ENCODE measurements at places on chromosomes 12 and 14.
A peak's percentile ranks its signal among the peaks of the same experiment; 100 is the strongest.

DNA sequence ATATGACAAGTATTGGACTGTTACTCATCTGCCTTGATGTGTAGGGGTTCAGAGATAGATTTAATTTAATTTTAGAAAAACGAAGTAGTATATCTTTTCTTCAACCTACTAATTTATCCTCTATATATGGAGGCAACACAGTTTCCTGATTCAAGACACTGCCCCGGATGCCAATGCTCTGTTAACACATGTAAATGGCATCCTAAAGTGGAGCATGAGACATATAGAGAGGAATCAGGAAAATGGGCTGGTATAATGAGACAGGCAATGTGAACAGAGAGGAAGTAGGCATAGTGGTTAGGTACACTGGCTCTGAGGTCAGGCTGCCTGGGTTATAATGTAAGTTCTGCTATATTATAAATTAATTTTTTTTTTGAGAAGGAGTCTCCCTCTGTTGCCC lies 85.6 kb downstream of the OTOGL start:
- no peak for DNase-seq

- no peak for DNase-seq
Measured at GRCh38 chr12:63006536-63006935, 71.6 kb upstream of the PPM1H start.

DNA sequence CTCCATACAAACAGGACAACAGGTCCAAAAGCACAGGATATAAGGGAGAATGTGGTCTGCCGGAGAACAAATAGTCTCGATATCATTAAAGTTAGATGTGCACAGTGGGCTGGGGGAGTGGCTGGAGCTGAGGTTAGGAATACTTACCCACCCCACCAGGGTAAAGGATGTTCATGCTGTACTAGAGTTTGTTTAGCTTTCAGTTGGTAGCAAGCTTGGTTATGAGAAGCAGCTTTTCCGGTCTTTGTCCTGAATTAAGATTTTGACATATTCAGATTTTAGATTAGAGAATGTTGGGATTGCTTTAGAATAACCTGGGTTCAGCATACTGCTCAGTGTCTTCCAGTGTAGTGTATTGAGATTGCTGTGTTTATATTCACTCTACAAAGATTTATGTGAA lies 16.7 kb downstream of the RASSF8 start:
- DNase-seq = no peak

DNA sequence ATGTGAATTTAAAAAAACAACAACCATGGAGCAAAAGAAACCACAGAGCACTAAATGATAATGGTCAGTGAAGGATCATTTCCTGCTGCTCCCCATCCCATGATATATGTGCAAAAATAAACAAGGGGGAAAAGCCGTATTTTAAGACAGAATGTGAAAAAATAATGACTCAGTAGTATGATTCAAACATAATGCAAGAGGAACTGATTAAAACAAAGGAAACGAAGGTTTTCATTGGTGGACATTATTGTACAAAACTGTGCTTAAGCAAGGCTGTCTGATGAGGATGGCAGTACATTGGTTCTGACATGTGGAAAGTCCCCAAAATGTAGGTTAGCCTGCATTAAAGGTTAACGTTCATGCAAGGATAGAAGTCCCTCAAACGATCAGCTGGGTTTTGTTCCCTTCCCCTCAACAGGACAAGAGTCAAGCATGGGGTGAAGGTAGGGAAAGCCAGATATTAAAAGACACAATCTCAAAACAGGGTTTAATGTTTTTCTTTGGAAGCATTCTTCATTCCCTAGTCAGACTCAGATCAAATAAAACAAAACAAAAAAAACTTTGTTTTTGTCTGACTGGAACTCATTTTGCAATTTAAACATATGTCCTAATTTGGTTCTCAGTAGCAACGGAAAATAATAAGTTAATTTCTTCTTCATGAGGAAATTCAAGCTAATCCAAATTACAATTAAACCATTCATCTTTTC lies 26.3 kb upstream of the PTGDR start:
- DNase-seq = no peak

DNA sequence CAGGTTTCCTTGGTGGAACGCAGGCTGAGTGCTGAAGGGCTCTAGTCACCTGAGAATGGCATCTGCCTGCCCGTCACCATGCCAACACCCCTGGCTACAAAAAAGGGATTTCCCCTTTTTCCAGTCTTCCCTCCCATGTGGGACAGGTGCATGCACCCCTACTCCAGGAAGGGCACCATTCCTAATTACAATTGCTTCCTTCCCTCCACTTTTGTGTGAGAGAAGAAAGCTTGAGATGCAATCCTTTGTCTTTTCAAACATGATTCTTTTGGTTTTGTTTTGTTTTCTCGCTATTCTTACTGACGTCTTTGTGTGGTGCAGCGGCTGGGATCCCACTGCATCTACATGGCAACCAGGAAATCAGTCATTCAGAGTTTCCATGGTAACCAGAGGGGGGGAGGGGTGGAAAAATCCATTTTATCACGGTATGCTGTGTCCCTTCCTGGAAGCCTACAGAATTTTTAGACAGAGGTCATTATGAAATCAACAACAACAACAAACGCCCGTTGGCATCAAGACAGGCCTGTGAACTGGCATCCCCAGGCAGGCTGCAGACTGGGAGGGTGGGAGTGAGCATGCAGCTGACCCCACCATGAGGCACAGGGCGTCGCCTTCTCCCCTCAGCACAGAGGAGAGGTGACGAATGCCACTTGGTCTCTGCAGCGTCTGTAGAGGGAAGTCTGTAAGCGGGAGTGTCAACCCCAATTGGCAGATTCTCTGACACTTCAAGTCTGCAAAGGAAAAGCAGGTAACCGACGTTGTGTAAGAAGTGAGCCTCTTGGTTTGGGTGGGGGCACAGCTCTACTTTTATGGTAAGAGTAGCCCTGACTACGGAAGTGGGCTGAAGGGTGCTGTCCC lies 13.6 kb upstream of the GNG2 start:
- DNase-seq = peak; percentile 55

GRCh38 chr12:88371416-88372183 lies 208.7 kb downstream of the KITLG start:
- DNase-seq = no peak

DNA sequence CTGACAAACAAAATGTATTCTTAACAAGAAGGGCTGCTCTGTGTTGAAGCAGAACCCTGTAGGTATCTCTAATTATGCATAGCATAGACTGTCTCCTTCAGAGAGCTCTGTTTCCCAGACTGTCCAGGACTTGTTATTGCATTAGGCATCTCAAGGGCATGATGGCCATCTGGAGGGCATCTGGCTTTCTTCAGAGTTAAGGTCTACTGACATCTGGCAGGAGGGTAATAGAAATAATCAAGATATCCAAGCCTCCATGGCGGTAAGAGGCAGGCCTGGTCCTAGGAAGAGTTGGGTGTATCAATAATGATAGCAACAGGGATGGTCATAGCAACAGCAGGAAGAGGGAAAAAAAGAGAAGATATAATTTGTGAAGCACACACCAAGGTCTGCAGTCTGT lies 161.2 kb downstream of the TTC8 start:
- no peak for DNase-seq

- DNase-seq = no peak
Measured at GRCh38 chr14:60420050-60420449, 65.8 kb downstream of the C14orf39 start.

DNA sequence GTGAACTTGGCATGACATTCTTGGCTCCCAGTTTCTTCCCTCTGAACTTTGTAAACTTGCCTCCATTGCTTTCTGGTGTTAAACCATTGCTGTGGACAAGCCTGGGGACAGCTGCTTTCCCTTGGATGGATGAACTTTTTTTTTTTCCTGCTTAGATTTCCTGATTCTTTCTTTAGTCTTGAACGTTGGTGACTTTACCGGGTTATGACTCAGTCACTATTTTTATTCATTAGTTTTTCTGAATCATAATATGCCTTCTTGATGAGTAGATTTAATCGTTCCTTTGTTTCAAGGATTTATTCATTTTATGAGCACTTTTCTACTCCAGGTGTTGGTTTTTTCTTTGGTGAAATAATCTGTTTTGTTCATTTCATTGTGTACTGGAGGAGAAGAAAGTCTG lies 155.0 kb upstream of the RTL1 start:
- DNase-seq = no peak

GRCh38 chr12:130698106-130698505 lies 18.0 kb downstream of the RIMBP2 start:
- DNase-seq = no peak

- no peak for DNase-seq
Measured at GRCh38 chr12:39352471-39353017, 90.4 kb downstream of the KIF21A start.

- no peak for DNase-seq
Measured at GRCh38 chr14:36503771-36504741, 16.0 kb downstream of the NKX2-1 start.

DNA sequence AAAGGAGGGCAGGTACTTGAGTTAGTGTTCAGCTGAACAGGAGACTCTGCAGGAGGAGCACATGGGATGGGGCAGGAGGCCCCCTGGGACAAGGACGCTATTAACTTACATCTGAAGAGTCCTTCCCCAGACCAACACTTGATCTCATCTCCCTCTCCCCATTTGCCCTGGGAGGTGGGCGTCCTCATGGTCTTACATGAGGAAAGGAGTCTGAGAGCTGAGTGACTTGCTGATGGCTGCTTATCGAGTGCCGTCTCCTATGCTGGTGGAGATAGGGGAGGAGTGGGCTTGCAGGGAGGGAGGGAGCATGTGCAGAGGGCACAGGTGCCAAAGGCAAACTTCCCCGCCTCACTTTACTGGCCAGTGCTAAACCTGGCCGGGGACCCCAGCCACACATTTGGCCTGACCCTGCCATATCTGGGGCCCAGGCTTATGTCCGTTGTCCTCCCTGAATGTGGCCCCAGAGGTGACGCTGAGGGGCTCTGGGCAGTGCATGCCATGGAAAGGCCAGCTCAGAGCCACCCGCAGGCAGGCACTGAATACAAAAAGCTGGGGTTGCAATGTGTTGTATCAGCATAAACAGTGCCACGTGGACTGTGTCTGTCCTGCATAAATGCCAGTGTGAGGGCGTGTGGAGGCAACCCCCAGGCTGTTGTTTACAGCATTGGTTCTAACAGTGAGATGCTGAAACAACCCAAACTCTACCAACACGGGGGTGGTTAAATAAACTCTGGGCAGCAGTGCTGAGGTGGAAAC lies 29.4 kb downstream of the FAIM2 start:
- no peak for DNase-seq

GRCh38 chr12:75571656-75572205 lies 60.3 kb upstream of the KRR1 start:
- DNase-seq = no peak

DNA sequence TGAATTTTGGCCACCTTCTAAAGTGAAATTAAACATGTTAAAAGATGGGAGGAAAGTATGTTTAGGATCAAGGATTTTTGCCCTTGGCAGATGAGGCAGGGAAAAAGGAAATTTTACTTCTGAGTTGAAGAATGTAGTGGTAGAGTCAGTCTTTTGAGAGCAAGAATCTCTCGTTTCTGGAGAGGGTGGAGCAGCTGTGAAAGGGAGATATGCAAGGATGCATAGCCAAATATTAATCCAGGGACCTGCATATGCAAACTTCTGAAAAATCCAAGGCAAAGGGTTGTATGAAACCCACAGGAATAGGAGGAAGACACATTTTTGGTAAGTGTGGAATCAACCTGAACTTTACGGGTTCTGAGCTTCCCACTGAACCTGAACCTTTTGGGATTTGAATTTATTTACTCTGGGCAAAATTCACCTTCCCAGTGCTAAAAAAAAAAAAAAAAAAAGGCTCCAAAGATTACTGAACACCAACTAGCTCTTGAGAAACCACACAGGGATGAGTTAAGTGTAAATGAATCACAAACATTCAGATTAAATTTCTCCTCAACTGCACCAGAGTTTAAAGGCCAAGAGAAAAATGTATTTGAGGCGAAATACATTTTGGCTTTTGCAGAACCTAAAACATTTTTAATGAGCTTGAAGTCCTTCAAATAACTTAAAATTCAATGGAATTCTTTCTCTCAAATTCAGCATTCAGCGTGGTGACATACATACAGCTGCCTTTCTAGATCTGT lies 187.1 kb upstream of the CDKN3 start:
- no peak for DNase-seq

DNA sequence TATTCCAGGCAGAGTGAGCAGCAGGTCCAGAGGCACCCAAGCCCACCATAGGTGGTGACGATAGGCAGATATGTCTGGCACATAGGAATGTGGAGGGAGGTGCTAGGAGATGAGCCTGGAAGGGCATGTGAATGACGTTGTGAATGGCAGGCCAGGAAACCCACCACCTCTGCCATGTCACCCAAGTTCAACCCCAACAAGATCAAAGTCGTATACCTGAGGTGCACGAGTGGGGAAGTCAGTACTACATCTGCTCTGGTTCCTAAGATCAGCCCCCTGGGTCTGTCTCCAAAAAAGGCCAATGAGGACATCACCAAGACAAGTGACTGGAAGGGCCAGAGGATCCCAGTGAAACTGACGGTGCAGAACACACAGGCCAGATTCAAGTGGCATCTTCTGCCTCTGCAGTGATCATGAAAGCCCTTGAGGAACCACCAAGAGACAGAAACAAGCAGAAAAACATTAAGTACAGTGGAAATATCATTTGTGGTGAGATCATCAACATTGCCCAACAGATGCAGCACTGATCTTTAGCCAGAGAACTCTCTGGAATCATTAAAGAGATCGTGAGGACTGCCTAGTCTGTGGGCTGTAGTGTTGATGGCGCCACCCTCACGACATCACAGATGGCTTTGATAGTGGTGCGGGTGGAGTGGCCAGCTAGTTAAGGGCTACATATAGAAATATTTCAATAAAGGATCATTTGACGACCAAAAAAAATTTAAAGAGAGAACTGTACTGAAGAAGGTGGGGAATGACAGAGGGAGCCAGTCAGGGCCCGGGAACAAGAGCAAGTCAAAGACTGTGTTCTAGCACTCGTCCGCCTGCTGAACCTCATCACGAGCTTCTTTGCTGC lies 99.7 kb downstream of the ZFP36L1 start:
- DNase-seq = no peak

DNA sequence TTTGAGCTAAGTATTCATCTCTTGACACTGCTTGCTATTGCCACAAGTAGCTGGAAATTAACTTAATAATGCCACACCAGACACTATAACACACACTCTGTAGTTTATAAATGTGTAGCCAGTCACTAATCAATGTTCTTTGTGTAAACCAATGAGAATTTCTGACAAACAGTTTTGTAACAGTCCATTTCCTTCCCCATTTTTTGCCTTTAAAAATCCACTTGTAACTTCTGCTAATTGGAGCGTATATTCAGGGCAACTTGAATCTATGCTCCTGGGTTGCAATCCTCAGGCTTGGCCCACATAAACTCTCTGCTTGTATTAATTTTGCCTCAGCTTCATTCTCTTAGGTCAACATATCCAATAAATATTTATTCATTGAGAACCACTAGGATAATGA lies 125.0 kb upstream of the DHRS4 start:
- DNase-seq = no peak

GRCh38 chr12:31524791-31525495 lies 66.0 kb downstream of the DENND5B start:
- DNase-seq = no peak

- no peak for DNase-seq
Measured at GRCh38 chr12:45213107-45213506, 2.8 kb upstream of the ANO6 start.

DNA sequence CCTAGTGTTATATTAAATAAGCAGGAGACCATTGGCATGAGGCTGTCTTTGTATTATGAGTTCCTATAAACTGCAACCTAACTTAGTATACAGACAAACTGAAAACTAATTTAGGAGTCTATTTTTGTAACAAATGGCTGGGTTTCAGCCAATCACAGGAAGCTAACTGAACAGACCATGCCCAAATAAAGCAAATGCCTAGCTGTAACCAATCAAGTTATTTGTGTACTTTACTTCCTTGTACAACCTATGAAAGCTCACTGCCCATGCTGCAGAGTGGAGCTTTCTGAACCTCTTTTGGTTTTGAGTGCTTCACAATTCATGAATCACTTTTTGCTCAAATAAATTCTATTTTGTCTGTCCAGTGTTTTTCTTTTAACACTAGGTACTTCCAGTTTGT lies 41.6 kb downstream of the GUCY2C start:
- DNase-seq = no peak
